ENCODE measurements at places on chromosomes 11 and 22. TPM values are rescaled to one million over a fixed set of nuclear protein-coding genes. Genes with fewer than 3 reads are reported as not detected.

The DDI1 gene
- total RNA-seq, result not detected

The PRR33 gene
- 1.4 TPM for total RNA-seq

The SCGB1A1 gene
- not detected for total RNA-seq

The C11orf86 gene
- total RNA-seq, result not detected

The TMPRSS6 gene
- total RNA-seq, result not detected

GRCh38 chr22:35460688-35461087 lies 60.7 kb downstream of the MCM5 start:
- DNase-seq, result no peak

DNA sequence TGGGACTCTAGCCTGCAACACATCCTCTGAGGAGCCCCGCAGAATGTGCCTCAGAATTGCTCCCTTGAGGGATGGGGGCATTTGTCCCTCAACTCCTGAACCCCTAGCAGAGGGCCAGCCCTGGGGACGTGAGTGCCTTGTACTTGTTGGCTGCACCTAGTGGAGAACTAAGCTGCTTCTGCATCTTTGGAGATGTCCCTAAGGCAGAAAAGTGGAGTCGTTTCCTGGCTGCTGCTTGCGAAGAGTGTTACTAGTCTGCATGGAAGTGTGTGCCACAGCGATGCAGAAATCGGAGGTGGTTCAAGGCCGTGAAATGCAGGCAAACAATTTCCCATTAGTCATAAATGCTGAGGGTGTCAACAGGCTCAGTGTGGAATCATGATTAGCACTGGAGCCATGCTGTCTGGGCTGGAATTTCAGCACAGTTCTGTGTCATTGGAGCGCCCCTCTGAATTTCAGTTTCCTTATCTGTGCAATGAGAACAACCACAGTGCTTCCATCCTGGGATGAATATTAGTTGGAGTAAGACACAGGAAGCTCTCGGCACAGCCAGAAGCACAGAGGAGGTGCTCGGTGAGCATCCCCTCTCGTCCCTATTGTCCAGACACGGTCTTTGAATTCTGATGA lies 56.5 kb downstream of the MIAT start:
- DNase-seq, result no peak

DNA sequence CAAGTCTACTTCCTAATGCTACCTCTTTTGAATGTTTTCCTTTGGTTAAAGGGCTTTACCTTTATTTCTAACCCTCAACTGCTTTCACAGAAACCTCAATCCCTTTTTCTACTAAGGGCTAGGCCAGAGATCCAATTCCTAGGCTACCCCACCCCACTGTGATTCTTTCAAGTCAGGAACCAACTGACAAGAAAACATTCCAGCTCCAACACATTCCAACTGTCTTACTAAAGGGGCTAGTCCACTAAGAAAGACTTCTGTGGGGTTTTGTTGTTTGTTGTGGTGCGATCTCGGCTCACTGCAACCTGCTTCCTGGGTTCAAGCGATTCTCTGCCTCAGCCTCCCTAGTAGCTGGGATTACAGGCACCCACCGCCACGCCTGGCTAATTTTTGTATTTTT lies 151.3 kb downstream of the APOL5 start:
- DNase-seq, result no peak

- no peak for DNase-seq
Measured at GRCh38 chr11:93963072-93963471, 58.1 kb upstream of the HEPHL1 start.

- DNase-seq, result no peak
Measured at GRCh38 chr11:72829884-72830533, 15.8 kb downstream of the ATG16L2 start.

- DNase-seq, result no peak
Measured at GRCh38 chr22:48371391-48371790, 1456.3 kb downstream of the BRD1 start.

- no peak for DNase-seq
Measured at GRCh38 chr11:19244084-19244483, 3.3 kb upstream of the E2F8 start.

GRCh38 chr11:125170001-125170509 lies 5.5 kb downstream of the PKNOX2 start:
- DNase-seq, result no peak

GRCh38 chr22:21819183-21819770 lies 48.2 kb downstream of the MAPK1 start:
- peak; percentile 21 for DNase-seq

- DNase-seq, result no peak
Measured at GRCh38 chr11:121589946-121590537, 137.3 kb upstream of the SORL1-AS1 start.

DNA sequence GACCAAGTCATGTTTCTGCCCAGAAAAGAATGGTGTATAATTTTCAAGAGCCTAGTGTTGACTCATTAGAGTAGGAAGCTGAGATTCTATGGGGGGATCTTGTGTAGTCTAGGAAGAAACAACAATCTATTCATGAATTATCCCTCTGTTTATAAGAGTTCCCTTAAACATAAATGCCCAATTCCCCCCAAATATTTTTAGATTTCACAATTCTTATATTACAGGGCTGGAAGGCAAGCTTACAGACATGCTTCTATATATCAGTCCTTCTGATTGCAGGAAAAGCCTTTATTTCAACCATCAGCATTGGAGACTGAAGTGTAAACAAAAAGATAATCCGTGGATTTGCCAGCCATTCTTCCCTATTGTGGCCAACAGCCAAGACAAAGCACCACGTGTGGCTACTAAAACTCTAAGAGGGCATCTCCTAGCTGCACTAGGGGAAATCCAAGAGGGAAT lies 71.4 kb downstream of the NAT10 start:
- no peak for DNase-seq

DNA sequence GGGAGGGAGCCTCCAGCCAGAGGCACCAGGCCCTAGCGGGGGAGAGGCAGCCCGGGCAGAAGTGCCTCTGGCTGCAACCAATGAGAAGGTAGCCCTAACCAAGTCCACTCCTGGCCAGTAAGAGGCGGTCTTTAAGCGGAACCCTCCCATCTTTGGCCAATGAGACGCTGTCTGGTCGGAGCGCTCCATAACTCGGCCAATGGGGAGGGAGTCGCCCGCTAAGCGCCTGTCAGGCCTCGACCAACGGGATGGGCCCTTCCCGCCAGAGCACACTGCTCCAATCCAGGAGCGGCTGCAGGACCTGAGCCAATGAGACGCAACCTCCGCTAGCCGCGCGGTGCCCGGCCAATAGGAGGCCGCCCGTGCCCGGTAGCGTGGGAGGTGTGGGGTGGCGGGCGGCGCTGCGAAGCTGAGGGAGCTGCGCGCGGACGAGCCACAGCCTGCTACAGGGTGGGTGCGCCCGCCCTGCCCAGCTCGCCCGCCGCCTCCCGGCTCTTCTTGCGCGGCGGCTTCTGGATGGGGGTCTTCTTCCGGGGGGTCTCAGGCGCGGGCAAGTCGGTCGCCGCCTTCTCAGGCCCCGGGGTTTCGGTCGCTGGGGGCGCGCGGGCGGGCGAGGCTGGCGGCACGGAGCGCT lies 12.6 kb downstream of the SCARF2 start:
- no peak for DNase-seq

GRCh38 chr11:111448831-111449557 lies 63.2 kb downstream of the BTG4 start:
- DNase-seq, result no peak

DNA sequence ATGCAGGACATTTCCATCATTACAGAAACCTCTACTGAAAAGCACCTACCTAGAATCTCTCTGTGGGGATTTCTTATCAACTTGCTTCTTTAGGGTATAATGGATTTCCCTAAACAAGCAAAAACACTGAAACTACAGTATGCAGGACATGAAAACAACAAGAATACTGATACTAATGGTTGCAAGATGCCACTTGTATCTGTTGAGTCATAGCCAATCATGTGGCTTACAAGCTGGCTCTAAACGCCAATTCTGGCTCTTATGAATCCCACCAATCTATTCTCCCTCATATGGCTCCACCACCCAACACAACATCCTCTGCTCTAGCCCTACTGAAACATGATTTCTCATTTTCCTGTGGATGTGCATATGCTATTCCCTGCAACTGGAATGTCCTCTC lies 22.6 kb downstream of the TENM4 start:
- no peak for DNase-seq

DNA sequence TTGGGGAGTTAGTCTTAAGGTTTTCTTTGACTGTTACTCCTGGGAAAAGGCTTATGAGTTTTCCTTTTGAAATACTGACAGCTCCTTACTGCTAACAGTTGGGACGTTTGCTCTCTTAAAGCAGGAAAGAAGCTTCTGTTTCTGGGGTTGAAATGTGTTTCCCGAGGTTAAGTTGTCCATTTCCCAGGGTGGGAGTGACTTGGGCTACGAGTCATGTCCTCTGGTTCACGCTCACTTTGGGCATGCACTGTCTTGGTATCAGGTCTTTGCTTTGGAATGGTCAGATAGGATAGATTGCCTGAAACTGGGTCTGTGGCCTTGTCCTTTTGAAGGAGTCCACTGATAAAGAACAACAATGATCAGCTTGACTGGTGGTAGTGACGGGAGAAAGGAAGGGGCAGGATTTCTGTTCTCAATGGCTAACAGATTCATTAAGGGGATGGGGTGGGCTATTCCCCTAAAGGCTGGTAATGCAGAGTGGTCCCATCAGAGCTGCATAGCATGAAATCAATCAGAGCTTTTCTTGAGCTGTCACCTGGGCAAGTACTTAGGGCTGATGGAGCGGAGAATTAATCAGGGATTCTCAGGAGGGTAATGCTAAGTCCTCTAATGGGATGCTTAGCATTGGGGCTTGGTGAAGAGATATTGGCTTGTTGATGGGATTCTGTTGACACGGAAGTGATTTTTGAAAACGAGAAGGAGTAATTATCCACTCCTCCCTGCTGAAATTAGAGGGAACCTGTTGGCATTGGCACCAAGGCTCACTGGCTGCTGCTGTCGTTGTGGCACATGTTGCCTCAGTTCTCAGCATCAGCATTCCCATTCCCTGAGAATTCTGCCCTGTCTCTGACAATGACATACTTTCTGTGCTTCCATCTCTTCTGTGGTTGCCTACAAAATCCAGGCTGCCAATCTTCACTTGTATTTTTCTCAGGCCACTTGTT lies 81.6 kb downstream of the TEAD1 start:
- DNase-seq, result no peak

All from myocyte (in vitro differentiated cells).